ENCODE measurements at places on chromosomes 3 and 15.
A peak's percentile ranks its signal among the peaks of the same experiment; 100 is the strongest.

GRCh38 chr15:66756295-66756694 is 54.3 kb downstream of the SMAD6 start:
- DNase-seq: no peak

DNA sequence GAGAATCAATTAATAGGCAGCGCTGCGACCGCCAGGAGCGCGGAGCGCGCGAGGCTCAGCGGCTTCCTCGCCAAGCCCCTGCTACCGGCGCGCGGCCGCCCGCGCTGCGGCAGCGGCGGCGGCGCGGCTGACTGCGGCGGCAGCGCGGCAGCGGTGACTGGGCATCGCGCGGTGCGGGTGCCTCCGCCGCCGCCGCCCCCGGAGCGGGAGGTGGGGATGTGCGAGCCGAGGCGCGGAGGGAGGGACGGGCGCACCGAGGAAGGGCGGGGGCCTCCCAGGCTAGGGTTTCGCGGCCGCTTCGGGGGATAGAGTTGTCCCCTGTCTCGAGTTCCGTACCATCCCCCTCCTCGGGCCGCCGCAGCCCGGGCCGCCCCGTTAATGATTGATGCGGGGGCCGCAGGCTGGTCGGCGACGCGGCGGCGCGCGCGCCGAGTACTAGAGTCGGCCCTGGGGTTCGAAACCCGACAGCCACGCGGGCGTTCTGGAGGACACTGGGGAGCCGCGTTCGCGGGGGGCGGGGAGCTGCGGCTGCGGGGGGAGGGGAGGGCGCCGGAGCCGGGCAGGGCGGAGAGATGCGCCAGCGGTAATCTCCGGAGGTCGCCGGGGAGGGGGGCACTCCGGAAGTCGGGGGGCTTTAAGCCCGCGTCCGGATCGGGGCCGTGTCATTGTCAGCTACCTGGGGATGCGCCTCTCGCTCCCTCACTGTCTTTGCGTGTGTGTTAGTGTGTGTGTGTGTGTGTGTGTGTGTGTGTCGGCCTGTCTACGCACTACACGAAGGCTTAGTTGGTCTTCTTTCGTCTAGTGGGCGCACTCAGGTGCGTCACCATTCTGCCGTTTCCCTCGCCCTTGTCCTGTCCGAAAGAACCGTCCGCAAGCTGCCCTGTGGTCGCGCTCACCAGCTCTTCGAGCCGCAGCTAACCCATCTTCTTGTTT is at the start of gene PAQR9:
Gene PAQR9 (minus strand): TSS at position 159 of the 933 bp plus-strand sequence. CDS start 338 bp downstream, outside the sequence.
- DNase-seq: no peak

- DNase-seq: no peak
Observed at GRCh38 chr3:106631373-106632108, 745.7 kb upstream of the CCDC54 start.

DNA sequence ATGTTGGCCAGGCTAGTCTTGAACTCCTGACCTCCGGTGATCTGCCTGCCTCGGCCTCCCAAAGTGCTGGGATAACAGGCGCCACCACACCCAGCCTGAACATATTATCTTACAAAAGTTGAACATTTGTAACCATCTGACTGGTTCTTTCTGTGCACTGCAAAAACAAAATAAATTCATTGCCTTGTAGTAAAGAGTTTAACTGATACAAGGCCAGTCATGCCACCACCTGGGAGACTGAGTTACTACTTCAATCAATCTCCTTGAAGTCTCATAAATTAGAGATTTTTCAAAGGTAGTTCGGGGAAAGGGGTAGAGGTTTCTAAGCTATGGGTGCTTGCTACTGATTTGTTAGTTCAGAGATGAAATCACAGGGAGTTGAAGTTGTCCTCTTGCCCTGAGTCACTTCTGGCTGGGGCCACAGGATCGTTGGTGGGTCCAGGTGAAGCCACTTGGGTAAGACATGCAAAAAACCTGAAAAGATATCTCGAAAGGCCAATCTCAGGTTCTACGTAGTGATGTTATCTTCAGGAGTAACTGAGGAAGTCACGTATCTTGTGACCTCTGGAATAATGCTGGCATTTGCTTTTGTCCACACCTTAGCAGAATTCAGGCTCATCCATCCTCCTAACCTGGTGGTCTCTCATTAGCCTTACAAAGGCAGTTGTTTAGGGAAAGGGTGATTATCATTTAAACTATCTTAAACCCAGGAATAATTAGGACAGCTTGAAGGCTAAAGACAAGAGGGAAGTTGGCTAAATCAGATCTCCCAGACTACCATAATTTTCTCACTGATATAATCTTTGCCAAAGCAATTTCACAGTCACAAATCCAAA is 33.7 kb downstream of the ZBTB11 start:
- no peak for DNase-seq

DNA sequence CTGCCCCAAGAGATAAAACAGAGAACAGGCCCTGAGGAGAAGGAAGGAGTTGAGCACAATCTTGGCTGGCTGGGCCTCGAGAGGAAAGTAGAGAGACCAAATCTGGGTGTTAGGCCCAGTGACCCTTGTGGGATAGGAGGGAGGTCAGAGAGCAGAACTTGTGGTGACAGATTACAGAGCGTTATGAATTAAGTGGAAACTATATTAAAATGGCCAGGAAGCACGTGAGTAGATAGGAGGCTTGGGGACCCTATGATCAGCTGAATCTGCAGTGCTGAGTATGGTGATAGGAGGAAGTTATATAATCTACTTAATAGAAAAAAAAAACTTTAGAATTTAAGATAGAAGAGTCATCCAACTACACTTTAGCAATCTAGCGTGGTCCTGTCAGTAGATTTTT is 30.0 kb downstream of the ST6GAL1 start:
- DNase-seq: no peak

DNA sequence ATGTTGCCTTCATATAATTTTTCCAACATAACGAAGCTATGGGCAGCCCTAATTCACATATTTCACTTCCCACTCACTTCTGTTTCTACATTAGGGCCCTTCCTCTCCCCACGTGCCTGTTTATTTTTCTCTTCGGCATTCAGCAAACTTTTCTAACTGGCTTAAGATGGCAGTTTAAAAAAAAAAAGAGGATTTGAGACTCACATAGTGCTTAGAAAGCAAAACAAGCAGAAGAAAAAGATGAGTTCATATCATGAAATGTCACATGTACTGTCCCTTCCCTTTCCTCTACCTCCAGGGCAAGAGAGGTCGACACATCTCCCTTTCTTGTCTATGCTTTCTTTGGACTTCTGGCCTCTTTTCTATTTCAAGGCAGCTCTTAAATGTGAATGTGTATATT is 30.6 kb downstream of the SLC49A4 start:
- no peak for DNase-seq

DNA sequence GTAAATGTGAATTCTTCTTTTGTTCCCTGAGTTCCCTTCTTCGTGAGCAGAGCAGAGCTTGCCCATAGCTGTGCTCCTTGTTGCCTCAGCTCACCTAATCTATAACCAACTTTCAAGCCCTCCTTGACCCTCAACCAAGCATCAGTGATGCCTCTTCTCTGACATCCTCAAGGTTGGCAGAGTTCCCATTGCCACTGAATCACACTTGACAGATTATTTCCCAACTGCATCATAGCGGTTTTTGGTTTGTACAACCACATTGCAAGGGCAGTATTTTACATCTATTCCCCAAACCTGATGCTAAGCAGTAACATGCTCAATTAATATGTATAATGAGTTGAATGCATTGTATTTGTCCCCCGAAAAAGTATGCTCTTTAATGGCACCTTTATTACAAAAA is 133.0 kb upstream of the SNTN start:
- DNase-seq: peak; percentile 35

DNA sequence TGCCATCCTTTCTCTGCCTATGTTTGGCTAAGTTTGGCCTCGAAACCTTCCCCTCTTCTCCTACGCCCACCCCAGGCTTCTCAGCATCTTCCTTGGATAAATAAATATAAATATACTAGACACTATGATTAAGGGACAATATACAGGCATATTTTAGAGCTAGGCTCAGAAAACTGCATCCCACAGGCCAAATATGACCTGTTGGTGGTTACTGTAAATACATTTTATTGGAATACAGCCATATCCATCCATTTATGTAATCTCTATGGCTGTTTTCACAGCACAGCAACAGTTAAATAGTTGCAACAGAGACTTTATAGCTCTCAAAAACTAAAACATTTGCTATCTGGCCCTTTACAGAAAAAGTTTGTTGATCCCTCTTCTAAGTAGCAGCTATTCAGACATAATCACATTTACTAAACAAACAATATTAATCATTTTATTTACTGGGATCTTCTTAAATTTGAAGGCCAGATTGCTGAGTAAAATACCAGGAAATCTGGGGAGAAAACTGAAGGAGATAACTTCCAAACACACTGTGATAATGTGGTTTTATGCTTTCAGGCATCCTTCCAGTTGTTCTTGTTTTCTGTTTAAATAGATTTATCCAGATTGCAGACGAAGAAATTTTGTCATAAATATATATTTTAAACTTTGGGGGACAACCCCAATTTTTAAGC is 269.7 kb upstream of the THRB start:
- peak; percentile 10 for DNase-seq

DNA sequence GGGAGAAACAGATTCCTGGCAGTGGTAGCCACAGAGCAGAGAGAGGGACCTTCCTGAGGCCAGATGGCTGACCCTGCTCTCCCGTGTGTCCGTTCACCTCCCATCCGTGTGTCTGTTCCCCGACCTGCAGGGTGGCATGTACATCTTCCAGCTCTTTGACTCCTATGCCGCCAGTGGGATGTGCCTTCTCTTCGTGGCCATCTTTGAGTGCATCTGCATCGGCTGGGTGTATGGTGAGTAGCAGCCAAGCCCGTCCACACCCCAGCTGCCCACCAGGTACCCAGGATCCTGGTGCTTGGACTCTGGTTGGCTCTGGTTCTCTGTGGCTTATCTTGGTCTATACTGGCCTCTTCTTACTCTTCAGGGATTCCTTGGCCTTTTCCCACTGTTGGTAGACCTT is 59.5 kb upstream of the SLC6A1 start:
- no peak for DNase-seq

DNA sequence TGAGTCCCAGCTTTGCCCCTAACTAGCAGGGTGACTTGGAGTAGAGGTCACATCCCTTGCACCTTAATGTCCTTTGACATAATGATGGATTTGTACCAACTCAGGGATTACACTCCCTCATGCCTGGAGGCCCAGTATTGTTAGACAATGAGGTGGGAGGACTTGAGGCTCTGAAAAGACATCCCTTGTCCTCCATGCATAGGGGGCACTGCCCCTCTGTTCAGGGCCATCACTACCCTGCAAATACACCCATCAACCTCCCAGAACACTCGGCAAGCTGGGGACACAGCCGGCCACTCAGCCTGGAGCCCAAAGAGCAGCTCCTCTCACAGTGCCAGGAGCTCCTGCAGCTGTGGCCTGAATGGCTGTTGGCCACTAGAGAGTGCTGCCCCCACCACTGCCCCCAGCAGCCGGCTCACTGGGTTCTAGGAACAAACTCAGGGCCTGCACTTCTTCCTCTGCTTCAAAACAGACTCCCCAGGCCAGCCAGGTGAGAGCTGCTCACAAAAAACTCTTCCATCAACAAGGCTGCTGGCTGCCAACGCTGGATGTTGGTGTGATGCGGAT is 90.2 kb downstream of the GABRB3 start:
- DNase-seq: no peak
